Hypothalamus (tissue), 51 donors: ENCODE measurements at places on chromosomes 1 and 21.

DNA sequence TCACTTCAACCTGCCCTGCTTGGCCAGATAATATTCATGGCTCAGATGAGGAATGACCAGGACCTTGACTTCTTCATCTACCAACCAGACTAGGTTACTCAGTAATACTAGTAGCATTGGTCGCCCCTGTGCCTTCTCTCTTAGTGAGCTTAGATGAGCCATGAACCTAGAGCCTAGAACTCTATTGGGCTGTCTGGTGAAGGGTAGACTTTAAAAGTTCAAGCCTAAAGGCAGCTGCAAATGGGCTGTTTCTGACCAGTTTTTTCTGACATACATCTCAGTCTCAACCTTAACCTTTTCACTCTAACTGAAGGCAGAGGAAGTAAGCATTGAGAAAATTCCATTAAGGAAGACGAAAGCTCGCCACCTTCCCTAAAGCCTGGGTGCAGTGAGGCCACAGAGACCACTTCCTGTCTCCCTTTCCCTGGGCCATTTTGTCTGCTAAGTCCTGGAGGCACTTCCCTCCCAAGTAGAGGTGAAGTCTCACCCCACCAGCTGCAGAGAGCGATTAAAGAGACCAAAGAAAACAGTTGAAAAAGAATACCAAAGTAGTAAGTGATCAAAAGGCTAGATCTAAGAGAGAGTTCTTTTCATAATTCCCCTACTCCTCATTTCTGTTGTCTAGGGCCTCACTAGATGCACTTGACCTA, 53.3 kb downstream of the MTR start:
- DNase-seq: no peak

- no peak for DNase-seq
Observed at GRCh38 chr1:95340061-95340460, 106.1 kb downstream of the RWDD3 start.

DNA sequence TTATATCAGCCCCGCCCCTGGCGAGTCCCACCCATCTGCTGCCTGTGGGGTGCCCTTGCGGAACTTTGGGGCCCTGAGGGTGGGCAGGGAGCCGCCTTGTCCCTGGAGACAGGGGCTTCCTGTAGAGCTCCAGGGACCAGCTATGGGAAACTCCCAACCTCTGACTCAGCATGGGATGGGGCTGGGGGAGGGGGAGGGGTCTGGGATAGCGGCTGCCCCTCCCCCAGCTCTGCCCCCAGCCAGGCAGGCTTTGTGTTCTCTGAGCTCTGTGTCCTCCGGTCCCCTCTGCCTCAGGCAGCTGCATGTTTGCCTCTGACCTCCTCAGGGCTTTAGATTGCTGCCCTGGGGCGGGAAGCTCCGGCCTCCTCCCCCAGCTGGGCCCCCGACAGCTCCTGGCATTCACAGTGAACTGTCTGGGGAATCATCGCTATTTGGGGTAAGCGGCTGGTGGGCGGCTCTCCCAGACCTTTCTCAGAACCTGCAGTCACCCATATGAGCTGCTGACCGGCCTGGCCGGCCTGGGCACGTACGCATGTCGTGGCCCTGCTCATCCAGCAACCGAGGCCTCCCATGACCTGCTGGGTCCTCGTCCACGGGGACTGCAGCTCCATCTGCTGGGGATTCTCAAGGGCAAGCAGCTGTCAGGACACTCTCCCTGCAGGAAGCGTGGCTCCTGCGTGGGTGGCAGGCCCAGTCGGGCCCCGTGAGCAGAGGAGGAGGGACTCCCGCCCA, 17.1 kb downstream of the ARHGEF16 start:
- DNase-seq: no peak

GRCh38 chr1:197519741-197520334, 251.8 kb downstream of the CRB1 start:
- no peak for DNase-seq

GRCh38 chr1:100130552-100131077, 2.1 kb downstream of the SASS6 start:
- no peak for DNase-seq

- DNase-seq: no peak
Observed at GRCh38 chr1:234853906-234854644, 244.1 kb upstream of the IRF2BP2 start.

DNA sequence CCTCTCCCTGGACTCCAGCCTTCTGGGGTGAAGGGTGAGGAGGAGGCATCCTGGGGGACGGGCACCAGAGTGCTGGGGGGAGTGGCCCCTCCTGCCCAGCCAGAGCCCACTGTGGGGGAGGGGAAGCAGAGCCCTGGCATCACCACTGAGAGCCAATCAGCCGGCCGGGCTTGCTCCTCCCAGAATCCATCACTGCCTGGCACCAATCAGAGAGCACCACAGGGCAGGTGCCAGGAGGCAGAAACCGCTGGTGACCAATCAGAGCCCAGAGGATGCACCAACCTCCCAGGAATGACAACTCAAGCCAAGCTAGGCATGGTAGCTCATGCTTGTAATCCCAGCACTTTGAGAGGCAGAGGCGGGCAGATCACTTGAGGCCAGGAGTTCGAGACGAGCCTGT, 27.9 kb downstream of the CASZ1 start:
- no peak for DNase-seq

DNA sequence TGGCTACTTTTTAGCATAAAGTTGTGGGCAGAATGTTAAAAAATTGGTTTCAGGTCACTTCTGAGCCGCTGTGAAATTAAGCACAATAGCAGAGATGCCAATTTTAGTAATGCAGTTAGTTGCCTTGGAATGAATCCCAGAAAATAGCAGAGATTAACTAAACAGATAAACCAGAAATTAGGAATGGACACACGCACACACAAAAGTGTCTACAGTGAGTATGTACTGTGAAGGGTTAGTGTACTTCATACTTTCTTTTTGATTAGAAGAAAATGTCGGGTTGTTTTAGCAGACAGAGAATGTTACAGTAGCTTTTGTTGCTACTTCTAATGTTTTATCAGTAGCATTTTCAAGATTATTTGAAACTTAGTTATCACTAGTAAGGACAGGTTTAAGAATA, 106.7 kb downstream of the LEPR start:
- DNase-seq: no peak

DNA sequence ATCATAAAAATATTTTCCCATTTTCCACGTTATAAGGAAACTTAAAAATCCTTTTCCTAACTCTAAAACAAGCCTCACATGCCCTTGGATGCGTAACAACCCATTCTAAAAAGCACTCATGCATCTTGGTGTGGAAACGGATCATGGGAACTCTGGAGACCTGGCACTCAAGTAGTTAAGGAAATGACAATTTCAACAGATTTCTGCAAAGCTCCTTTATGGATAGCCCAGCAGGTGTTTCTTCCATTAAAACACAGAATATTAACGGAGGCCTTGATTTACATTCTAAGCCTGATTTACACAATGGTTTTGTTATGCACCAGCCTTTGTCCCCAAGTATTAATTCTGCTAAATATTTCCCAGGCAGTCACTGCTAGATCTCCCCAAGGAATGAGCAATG, 12.9 kb downstream of the PARS2 start:
- DNase-seq: no peak

- no peak for DNase-seq
Observed at GRCh38 chr21:15141261-15141970, 76.6 kb upstream of the NRIP1 start.

DNA sequence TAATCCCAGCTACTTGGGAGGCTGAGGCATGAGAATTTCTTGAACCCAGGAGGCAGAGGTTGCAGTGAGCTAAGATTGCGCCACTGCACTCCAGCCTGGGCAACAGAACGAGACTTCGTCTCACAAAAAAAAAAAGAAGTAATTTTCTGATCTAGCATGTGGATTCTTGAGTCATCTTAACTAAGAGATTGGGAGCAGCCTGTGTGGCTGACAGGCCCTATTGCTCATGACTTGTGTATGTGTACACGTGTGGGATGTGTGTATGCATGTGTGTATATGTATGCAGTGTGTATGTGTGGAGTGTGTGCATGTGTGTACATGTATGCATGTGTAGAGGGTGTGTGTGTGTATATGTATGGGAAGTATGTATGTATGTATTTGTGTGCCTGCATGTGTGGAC, 29.5 kb downstream of the DOP1B start:
- no peak for DNase-seq

- no peak for DNase-seq
Observed at GRCh38 chr1:117262976-117263375, 52.2 kb upstream of the VTCN1 start.

- DNase-seq: no peak
Observed at GRCh38 chr1:151512326-151512725, 1.1 kb downstream of the CGN start.

DNA sequence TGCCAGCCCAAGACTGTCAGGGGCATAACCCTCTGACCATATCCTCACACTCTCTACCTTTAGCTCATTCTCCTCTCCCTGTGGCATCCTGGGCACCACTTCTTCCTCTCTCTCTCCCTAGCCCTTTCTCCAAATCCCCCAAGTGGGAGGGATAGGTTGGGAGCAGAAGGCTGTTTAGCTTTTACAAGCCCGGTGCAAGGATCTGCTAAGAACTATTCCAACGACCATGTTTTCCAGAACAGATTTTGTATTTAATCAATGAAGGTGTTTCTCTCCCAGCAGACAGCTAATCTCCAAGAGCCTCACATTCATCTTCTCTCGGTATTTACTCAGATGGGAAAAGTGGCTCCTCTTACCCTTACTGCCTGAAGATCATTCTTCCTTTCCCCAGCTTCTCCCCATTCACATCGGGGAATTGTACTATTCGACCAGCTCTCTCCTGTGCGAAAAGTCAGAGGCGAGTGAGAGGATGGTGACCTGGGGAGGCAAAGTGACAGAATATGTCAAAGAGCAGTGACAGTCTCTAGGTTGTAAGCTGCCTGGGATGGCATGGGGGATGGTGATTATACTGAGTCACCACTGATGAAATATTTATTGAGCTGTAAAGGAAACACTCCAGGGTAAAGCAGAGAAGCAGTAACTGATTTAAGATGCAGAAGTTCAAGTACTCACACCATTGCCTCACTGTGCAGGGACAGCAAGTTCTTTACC, 47.0 kb upstream of the RBM15 start:
- DNase-seq: no peak

GRCh38 chr1:193060938-193061337, 1.5 kb downstream of the RO60 start:
- no peak for DNase-seq

- DNase-seq: no peak
Observed at GRCh38 chr1:9429342-9429711, 109.9 kb upstream of the SLC25A33 start.

GRCh38 chr1:89104147-89104546, 21.8 kb downstream of the GBP2 start:
- DNase-seq: no peak

DNA sequence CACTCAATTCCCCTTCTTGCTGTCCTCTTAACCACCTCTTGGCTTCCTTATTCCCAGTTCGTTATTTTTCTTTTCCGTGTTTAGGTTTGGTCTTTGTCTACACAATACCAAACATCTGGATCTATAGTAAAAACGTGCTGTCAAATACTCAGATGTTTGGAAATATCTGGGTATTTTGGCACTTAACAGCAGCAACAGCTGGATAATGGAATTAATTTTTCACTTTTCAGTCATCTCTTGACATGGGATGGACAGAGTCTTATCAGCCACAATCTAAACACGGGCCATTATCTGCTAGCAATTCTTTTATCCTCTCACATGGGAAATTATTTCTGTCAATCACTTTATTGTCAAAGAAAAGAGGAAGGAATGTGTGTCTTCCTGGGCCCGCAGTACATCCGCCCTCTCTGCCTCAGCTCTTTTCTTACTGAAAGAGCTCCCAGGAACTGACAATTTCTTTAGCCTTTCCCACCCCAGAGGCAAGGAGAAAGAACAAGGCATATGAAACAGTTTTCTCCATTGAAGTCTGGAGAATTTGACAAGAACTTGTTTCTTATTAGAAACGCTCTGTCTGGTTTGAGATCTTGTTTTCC, 13.4 kb downstream of the NHLH2 start:
- DNase-seq: no peak

- no peak for DNase-seq
Observed at GRCh38 chr1:1228187-1228586, 3.6 kb downstream of the SDF4 start.

DNA sequence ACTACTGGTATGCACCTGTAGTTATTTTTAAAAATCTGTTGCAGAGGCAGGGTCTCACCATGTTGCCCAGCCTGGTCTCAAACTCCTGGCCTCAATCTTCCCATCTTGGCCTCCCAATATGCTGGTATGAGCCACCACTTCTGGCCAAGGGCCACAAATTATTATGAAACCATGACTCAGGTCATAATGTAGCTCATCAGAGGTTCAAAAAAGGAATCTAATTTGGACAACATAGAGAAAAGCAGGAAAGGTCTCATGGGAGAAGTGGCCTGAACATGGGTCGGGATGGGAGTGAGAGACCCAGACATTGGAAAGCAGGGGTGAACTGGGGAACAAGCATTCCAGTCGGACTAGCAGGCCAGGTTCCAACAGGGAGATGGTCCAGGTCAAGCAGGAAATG, 45.2 kb upstream of the C1orf198 start:
- DNase-seq: no peak

DNA sequence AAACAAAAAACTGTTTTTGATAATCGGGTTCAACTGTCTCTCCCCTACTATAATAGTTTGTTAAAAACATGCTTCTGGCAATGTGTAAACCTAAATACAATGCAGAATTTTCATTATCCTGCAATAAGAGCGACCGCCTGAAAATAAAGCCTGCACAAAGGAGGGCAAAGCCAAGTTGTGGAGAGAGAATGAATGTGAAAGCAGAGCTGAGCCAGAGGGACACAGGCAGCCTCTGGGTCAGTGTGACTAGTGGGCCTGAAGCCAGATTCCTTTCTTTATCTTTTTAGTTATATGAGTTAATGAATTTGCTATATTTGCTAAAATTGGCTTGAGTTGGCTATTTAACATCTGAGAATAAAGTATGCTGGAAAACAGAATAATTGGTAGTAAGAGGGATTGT, 615.2 kb downstream of the PLA2G4A start:
- no peak for DNase-seq

DNA sequence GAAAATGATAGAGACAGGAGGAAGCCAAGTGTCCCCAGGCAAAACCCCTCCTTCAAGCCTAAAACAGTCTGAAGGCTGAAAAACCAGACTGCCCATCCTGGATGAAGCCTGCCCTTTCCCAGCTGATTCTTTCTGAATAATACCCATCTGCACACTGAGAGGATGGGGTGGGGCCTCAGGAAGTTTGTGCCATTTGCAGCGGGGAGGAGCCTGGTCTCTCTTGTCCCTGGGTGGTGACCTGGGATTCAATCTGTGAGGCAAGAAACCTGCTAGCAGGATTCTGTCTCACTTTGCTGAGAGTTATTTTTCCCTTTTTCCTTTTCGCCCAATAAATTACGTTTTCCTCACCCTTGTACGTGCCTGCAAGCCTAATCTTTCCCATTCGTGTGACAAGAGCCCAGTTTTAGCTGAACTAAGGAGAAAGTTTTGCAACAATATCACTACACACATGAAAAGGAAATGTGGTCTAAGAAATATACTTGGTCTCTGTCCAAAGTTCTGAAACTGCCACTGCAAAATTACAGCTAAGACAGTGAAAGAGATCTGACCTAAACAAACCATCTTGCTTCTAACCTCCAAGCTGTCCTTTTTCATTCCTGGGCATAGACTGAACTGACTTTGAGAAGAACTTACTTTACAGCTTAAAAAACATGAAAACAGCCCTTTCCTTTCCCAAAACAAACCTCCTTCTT, 105.0 kb downstream of the COP1 start:
- DNase-seq: no peak
